ENCODE measurements at places on chromosomes 2 and 18.

DNA sequence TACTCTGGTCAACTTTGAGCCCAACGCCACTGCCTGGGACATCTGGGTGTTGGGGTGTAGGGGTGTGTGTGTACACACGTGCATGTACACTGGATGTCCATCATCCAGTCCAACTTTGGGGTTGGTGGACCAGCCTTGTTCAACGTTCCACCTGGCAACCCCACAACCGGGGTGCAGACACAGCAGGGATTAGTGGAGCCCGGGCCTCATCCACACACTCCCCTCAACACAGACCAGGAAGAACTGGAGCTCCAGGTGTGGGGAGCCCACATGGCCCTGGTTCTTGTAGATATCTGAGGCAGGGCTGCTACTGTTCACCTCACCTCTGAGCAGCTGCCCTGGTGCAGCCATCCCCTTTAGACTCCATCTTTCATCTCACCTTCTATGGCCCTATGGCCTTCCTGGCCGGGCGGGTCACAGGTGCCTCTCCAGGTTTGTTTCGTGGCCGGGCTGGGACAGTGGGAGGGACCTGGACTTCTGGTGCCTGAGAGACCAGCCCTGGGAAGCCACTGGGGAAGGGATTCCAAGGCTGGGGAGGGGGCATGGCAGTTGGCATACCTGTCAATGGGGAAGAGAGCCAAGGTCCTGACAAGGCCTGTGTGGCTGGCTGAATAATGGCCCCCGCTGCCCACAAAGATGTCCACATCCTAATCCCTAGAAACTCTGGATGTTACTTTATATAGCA is 7.5 kb downstream of the NEU2 start:
- no peak for DNase-seq

DNA sequence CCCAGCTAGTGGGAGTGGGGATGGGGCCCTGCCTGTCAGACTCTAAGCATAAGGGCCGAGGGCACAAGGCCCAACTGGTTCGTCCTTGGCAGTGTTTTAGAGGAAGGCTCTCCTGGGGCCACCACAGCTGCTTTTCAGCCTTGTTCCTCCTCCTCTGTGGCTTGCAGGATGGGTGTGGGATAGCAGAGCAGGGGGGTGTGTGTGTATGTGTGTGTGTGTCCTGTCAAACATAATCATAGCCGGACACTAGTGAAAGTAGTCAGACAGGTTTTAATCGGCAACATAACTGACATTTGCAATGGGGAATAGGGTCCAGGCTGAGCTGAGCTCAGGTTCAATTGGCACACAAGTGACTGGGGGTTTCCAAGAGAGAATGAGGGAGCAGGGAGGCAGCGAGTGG is 114.2 kb downstream of the SEPTIN10 start:
- DNase-seq, result no peak

DNA sequence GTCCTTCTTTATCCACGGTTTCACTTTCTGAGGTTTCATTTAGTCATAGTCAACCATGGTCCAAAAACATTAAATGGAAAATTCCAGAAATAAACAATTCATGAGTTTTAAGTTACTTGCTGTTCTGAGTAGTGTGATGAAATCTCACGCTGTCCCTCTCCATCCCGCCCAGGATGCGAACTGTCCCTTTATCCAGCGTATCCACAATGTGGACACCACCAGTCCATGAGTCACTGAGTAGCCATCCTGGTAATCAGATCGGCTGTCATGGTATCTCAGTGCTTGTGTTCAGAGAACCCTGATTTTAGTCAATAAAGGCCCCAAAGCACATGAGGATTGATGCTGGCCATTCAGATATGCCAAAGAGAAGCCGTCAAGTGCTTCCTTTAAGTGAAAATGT is 3.7 kb downstream of the SP140L start:
- DNase-seq, result no peak

DNA sequence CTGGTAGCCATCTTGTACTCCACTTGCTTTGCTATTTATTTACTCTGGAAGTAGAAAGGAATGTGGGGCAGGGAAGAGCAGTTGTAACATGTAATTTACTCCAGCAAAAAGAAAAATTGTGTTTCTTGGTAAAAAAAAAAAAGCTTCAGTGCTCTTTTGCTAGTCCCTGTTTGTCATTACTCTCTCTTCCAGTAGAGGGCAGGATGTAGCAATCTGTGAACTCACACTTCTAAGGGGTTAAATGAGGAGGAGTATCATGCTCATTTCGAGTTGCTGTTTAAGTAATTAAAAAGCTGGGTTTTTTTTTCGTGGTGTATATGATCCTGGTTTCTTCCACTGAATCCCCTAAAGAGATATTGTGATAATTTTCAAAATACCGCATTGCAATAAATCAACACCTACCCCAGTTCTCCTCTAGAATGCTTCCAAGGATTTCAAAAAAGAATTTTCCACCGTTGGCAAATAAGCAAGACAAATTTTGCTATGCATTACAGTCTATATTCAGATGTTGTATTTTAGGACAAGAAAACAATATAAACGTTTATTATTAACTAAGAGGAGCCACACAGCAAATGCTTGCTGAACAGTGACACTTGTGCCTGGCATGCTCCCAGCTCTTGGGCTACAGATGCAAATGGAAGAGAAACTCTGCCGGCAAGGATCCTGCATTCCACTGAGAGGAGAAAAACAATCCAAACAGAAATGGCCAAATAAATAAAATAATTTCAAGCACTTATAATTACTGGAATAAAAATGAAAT is 261.6 kb downstream of the ASXL3 start:
- no peak for DNase-seq

- no peak for DNase-seq
Measured at GRCh38 chr2:8922431-8922830, 81.1 kb downstream of the MBOAT2 start.

DNA sequence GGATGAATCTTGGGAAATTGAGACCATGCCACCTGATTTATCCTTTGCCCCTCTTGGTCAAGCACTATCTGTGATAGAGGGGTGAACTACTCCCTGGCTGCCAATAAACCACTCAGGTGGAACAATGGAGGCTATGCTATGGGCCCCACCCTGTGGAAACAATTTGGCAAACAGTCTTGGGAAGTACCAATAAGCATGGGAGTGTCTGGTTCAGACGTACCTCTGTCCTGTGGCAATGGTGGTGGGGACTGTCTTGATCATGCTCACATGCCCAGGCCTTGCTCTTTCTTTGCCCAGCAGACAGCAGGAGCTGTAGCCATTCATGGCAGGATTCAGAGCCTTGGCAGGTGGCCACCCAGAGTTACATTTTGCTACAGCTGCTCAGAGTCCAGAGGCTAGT is 658.7 kb downstream of the KCNJ3 start:
- no peak for DNase-seq

DNA sequence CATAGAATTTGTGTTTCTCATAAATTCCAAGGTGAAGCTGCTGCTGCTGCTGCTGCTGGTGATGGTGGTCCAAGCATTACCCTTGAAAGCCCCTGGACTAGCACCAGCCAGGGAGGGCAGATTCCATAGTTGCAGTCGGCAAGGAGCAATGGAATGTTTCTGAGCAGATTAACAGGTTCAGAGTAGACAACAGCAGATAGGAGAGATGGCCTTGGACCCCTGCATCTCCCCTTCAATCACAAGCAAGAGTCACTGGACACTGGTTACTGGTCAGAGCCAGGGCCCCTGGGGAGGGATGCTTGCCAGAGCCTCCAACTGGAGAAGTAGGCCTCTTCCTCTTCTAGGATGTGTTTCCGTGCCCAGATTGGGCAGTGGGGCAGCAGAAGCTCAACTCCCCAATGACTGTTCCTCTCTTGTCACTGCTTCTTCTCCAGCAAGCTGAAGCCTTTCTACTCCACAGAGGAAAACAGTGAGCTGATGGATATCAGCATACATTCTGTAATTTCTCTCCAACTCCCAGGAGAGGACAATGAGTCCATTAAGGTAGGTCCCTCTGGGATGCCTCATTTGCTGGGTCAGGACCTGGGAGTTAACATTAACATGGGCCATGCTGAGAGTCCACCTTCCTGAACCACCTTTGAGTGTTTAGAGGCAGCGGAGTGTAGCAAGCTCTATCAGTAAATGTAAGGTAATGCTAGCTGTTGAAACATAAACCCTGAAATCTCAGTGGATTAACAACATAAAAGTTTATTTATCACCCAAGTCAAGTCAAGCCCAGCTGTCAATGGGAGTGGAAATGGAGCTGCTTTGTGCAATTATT is 35.3 kb downstream of the MROH2A start:
- DNase-seq, result no peak

GRCh38 chr2:197069958-197070357 is 143.5 kb upstream of the PGAP1 start:
- DNase-seq, result no peak

DNA sequence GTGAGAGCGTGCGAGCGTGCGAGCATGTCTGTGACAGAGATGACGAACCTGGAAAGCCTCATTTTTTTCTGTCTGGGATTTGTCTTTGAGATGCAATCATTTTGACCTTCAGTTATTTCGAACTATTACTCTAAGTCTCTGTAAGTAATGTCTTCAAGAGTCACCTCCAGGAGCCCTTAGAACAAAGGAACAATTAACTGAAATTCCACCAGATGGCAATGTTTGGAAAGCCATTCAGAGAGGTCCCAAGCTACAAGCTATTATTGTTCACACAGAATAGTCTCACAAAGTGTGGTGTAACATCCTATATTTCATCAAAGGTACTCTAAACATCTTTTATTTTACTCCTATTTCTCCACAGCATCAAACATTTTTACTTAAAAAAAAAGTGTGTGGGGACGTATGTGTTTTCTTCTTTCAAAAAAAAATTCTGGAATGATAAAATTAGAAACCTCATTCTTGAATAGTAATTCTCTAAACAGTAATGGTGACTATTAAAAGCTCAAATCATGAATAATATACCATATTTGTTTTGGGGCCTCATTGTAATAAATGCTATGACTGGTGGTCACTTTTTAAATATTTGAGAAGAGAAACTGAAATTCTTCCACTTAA is 35.1 kb upstream of the MAPRE2 start:
- DNase-seq, result no peak

- DNase-seq, result no peak
Measured at GRCh38 chr2:85873679-85874078, 15.1 kb downstream of the ST3GAL5 start.

DNA sequence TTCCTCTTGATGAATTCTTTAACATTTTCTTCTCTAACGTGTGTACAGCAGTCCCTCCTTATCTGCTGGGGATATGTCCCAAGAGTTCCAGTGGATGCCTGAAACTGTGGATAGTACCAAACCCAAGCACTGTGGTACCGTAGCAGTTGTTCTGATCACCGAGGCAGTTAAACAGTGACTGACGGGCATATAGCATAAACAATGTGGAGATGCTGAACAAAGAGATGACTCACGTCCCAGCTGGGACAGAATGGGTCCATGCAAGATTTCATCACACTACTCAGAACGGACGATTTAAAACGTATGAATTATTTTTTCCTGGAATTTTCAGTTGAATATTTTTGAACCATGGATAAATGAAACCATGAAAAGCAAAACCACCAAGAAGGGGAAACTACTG is 54.5 kb upstream of the SPAG16 start:
- DNase-seq, result no peak

All from AG09319 (cell line).